Hepatic stellate cell (primary cell): ENCODE measurements at places on chromosomes 3 and 15.
A peak's percentile ranks its signal among the peaks of the same experiment; 100 is the strongest.

DNA sequence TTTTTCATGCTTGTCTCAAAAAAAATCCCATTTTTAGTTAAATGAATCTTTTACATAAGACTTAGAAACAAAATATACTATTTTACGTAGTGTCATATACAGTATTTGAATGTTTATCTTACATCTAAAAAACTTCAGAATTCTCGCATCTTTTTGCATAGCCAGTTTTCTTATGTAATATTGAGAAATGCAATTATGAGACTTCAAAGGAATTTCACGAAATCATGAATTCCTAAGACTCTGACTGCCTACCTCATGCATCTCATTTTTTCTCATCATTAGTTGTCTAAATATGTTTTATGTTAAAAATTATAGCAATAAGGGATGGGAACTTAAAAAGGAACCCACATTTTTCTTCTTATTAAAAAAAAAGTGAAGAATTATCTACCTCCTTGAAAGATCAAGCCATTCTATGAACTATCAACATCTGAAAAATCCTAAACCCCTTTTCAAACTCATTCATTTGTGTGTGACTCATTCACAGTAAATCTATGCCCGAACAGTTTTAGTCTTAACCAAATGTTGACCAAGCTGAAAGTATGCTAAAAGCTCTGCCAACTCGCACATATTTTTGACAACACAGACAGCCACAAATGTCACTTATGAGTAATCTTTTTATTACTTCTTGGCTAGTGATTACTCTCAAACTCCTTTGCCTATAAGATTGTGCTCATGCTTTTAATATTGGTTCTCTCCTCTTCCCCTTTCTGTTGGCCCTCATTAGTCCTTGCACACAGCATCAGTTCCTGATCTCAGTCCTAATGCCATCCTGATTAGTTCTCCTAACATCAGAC lies 115.9 kb downstream of the DCLK3 start:
- DNase-seq: peak; percentile 40

DNA sequence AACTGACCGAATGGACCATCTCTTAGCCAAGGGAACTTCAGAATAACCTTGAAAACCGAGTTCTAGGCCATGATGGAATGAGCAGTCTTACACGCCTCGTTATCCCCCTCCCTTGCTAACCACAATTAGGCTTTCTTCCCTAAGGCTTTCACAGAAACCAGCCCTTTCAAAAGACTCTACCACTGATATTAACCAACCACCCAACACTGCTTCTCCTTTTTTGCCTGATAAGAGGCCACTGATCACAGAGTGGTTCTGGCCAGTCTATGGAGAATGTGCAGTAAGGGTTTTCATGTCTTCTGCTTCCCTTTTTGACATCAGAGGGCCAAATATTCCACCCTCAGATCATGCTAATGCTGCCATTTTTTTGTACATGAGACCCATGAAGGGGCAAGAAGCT lies 59.3 kb downstream of the MCF2L2 start:
- DNase-seq: no peak

- no peak for DNase-seq
Observed at GRCh38 chr15:25427861-25428260, 11.0 kb downstream of the UBE3A start.

- no peak for DNase-seq
Observed at GRCh38 chr3:72641684-72642083, 206.6 kb downstream of the SHQ1 start.

- DNase-seq: no peak
Observed at GRCh38 chr15:51450001-51450400, 108.5 kb downstream of the GLDN start.

- peak; percentile 61 for DNase-seq
Observed at GRCh38 chr3:124663690-124664089, 66.6 kb upstream of the UMPS start.

GRCh38 chr3:50381383-50381782 lies 22.1 kb upstream of the TMEM115 start:
- no peak for DNase-seq

DNA sequence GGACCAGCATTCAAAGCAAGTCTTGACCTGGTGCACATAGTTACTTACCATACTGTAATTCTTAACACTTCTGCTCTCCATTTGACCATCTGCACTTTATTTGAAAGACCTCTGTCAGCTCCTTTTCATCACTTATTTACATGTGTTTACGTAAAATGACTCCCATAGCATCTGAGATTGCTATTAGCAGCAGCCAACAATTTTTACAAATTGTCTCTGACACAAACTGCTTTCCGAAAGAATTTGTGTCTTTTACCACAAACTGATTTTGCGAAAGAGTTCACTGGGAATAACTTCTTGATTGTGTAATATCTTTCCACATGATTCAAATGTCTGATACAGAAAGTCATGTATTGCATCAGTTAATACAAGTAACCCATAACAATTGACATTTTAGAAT lies 144.1 kb upstream of the PEX5L start:
- DNase-seq: no peak

- peak; percentile 7 for DNase-seq
Observed at GRCh38 chr3:99023590-99024192, 122.2 kb upstream of the DCBLD2 start.

DNA sequence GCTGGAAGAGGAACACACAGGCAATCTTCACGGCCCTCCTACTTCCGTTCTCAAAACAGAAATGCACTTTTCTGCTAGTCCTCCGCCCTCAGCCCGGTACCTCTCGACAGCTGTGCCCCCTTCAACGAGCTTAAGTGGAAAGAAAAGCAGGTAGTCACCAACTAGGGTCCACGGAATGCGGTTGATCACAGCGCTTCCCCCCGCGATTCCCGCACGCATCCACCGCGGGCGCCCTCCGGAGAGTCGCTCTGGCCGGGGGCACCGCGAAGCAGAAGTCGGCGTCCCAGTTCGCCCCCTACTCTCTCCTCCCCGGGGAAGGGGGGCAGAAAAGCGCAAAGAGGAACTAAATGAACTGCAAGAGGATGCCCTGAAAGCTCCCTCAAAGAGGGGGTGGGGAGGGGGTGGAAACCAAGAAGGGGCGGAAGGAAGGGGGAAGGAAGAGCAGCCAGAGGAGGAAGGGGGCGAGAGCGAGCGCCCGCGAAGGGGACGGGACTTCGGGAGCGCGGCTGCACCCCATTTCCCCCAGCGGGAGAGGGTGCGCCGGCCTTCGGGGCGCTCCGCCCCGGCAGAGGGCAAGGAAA lies 738 bp downstream of the ACAP2 start:
- peak; percentile 26 for DNase-seq

DNA sequence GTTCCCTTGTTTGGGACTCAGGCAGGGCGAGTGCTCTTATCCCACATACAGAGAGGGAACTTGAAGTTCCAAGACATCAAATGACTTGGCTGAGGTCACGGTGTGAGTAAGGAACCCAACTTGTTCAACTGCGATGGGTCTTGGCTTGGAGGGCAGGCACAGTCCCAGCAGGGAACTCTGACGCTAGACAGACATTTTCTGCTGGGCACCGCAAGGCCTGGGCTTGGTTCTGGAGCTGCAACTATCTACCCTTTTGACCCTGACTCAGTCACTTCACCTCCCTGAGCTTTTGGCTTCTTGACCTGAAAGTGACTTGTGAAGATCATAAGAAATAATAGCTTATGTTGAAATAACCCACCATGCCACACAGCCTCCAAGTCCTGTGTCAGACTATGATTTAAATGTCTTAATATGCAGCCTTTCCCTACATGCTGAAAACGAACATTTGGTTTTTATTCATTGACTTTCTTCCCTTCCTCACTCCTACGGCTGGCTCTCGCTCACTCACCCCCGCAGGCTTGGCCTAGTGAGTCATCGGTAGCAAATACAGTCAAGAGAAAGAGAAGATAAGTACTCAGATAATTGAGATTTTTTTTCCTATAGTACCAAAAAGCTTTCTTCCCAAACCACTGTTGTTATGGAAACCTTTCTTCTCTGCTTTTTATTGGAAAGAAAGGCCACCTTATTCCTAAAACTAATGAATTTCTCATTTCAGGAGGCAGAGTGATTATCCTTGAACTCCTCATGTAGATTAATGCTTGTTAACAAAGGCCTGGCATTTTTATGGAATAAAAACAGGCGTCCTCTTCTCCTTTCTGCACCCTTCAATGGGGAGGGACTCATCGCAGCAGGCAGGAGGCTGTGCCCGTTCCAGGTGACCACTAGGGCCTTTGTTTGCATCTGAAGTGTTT lies 178.4 kb downstream of the ATP10A start:
- DNase-seq: peak; percentile 84

DNA sequence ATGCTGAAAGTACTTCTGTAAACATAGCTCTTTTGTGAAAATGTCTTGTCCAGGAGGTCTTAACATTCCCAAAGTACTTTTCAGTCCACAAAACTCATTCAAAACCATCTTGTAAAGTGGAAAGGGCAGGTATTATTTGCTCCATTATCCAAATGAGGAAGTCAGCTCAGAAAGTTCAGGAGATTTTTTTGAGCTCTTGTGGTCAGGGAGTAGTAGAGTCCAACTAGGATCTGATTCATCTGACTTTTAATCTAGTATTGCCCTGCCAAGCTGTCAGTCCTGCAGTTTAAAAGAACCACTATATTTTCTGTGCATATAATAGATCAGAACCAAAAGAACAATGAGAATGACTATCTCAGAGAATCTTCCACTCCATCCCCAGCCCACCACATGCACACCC lies 83.5 kb downstream of the FOXB1 start:
- DNase-seq: no peak

GRCh38 chr3:175238801-175239200 lies 379.7 kb downstream of the NAALADL2 start:
- DNase-seq: no peak

DNA sequence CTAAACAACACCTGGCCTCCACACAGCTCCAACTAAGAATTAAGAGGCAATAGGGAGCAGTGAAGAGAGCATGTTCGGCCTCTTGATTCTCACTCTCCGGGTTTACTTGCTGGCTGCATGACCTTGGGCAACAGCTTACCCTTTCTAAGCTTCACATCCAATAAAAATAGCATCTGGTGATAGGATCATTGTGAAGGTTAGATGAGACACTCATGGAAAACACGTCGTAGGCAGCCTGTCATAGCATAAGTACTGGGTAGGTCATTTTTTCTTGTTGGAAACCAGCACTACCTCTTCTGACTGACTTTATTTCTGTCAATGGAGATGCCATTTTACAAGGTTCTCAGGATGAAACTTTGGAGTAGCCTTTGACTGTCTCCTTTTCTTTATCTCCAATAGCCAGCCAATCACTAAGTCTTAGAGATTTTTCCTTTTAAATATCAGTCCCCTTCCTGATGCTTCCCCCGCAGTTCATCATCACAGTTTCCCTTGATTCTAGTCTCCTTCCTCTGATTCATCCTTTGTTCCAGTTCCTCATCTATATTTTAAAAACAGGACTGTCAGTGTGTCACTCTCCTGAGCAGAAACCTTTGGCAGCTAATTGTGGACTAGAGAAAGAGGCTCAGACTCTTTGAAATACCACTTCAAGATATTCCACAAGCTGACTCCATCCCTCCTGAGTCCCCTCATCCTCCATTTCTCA lies 271.5 kb downstream of the SLC9A9 start:
- no peak for DNase-seq

DNA sequence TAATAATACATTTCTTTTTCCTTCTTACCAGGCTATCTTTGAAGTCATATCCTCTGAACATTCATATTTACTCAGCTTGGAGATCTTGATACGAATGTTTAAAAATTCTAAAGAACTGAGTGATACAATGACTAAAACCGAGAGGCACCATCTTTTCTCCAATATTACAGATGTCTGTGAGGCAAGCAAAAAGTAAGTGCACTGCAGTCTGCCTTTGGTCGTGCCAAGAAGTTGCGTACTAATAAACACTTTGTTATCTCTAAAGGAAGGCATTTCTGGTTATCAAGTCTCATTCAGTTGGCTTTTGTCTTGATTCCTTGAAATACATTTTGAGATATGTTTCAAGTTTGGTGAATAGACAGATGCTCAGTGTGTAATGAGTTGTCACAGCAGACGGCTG lies 31.6 kb downstream of the ARHGEF26 start:
- no peak for DNase-seq

DNA sequence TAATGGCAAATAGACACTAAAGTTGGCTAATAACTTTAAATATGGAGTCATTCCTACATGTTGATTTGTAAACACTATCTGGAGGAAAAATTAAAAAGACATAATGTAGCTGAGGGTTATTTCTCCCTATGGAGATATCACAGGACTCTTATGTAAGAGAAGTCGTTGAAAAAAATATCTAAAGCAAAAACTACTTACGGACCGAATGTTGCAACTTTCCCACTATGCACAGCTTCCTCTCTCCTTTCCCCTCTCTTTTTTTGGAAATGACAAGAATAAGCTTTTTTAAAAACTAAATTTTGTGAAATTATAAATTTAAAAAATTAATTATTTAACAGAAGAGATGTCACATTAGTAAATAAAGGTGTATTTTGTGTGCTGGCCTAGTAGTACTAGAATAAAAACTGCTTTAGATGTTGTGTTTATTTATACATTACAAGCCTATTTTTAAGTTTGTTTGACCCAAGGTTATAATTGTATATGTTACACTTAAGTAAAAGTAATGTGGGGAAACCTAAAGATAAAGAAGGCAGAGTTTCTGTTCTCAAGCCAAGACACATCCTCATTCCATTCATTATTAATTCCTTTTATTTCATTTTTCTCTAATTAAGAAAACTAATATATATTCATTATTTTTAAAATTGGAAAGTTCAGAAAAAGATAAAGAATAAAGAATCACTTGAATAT lies 20.7 kb upstream of the PPARG start:
- DNase-seq: no peak

- DNase-seq: peak; percentile 35
Observed at GRCh38 chr3:59212128-59212779, 162.4 kb upstream of the CFAP20DC start.

DNA sequence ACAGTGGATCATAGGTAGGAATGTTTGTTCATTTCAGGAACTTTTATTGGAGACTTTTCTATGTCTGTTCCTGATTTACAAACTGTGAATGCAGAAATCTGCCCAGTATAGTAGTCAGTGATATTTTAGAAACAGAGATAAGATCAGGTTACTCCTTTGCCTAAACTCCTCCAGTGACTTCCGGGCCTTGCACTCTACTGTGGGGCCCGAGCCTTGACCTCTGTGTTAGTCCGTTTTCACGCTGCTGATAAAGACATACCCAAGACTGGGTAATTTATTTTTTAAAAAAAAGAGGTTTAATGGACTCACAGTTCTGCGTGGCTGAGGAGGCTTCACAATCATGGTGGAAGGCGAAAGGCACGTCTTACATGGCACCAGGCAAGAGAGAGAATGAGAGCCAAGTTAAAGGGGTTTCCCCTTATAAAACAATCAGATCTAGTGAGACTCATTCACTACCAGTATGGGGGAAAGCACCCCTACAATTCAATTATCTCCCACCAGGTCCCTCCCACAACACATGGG lies 127.1 kb downstream of the DNAJB8 start:
- no peak for DNase-seq

GRCh38 chr3:116265976-116266584 lies 179.2 kb downstream of the LSAMP start:
- DNase-seq: no peak

GRCh38 chr3:197186887-197187588 lies 111.4 kb downstream of the DLG1 start:
- peak; percentile 9 for DNase-seq

- DNase-seq: no peak
Observed at GRCh38 chr3:16119887-16120286, 54.6 kb upstream of the GALNT15 start.

GRCh38 chr3:69428657-69429255 lies 42.9 kb upstream of the FRMD4B start:
- DNase-seq: no peak
